Progenitor cell of endocrine pancreas (in vitro differentiated cells): ENCODE measurements at places on chromosomes 13 and 19.

- peak; percentile 27 for DNase-seq
Observed at GRCh38 chr19:48363500-48363809, 285 bp downstream of the TMEM143 start.

DNA sequence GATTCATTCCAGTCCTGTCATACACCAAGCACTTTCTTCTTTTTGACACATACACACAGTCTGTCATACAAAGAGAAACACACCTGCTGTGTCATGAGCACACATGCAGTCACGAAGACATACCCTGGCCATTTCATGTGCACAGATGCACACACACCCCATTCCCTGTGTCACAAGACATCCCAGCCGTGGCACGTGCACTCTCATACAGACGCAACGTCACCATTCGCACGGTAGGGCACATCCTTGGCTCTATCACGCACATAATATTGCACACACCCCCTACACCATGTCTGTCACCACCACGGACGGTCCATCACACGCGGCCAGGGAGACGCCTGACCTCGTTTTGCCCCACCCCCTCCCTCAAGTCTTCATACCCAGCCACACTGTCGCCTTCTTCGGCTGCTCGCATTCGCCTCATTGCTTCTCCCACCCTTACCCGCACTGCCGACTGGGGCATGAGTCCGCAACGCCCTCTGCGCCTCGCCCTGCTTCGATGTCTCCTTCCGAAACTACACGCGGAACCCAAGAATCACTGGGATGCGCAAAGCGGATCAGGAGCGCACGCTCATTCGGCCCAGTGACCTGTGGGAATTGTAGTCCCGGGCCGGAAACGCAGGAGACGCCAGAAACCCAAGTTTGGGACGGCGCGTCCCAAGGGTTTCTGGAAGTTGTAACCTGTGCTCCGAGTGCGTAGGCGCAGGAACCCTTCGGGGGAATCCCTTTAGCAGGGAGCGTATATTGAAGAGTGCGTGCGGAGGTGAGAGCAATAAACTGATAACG, 6.8 kb upstream of the ZNF283 start:
- DNase-seq = no peak

DNA sequence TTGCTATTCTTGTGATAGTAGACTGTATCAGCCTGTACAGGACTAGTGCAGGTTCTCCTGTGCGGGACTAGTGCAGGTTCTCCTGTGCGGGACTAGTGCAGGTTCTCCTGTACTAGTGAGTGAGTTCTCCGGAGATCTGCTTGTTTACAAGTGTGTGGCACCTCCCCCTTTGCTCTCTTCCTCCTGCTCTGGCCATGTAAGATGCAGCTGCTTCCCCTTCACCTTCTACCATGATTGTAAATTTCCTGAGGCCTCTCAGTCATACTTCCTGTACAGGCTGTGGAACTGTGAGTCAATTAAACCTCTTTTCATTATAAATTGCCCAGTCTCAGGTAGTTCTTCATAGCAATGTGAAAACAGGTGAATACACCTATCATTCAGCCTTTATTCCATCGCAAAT, 289.6 kb downstream of the TEX29 start:
- no peak for DNase-seq

DNA sequence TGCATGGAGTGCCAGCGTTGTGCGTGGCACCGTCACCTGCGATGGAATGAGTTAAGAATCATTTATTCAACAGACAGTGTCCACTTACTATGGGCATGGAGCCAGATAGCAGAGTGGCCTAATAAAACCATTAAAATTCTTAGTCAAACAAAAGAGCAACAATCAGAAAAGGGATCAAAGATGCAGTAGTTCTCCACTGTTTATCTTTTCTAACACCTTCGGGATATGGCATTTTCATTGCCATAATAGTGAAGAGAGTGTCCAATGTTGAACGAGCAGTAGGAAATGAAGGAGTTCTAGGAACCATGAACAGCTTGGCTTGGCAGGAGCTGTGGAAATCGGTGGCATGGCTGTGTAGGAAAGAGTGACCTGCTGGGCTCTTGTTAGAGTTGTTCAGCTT, 2.0 kb downstream of the TNFSF11 start:
- no peak for DNase-seq

- DNase-seq = no peak
Observed at GRCh38 chr19:23665651-23666410, 21.2 kb downstream of the ZNF675 start.

DNA sequence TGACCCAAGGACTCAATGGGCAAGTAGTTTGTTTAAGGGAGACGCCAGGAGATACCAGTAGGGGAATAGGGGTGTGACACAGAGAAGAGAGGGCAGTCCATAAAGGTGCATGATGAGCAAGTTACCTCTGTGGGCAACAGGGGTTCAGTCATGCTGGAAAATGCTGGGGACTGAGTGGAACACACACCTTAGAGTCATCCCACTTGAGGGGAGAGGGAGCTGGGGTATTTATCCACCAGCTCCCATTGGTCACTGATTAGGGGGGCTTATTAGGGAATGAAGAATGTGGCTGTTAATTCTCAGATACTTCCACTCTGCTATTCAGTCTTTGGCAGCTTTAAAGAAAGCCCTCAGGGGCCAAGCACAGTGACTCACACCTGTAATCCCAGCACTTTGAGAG, 67.5 kb upstream of the MRI1 start:
- no peak for DNase-seq

- no peak for DNase-seq
Observed at GRCh38 chr13:54965881-54966280, 1937.3 kb downstream of the OLFM4 start.

- no peak for DNase-seq
Observed at GRCh38 chr13:96044238-96044637, 9.0 kb downstream of the UGGT2 start.

- no peak for DNase-seq
Observed at GRCh38 chr13:103471896-103472295, 405.7 kb upstream of the SLC10A2 start.

DNA sequence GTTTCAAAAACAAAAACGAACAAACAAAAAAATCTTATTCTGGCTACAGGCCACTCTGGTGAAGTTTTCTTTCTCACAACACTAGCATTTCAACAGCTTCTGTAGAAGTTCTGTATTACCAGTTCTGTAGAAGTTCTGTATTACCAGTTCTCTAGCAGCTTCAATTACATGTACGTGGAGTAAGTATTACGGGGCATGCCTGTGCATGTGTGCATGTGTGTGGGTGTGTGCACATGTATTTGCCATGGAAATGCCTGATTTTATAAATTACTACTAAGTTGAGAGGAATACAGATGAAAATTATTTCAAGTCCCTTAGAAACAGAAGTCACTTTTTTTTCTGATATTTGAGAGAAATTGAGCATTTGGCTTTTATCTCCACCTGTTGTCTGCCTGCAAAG, 414.2 kb downstream of the FOXO1 start:
- DNase-seq = no peak

GRCh38 chr19:44731081-44731480, 17.4 kb upstream of the BCL3 start:
- DNase-seq = no peak

DNA sequence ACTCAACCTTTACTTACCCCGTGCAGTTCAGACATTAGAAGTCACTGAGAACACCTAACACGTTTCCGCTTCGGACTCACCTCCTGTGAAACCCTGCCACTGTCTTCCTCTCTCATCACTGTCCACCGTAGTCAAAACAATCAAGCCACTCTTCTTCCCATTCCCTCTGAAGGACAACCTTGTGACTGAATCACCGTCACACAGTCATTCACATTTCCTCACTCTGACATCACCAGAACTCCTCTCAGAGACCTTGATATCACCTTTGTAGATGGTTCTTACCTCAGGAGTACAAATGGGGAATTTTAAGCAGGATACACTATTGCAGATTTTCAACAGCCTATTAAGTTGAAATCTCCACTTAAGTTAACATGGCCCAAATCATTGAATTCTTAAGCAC, 1.3 kb upstream of the KBTBD6 start:
- no peak for DNase-seq

- no peak for DNase-seq
Observed at GRCh38 chr13:94858856-94859255, 146.5 kb upstream of the SOX21 start.

DNA sequence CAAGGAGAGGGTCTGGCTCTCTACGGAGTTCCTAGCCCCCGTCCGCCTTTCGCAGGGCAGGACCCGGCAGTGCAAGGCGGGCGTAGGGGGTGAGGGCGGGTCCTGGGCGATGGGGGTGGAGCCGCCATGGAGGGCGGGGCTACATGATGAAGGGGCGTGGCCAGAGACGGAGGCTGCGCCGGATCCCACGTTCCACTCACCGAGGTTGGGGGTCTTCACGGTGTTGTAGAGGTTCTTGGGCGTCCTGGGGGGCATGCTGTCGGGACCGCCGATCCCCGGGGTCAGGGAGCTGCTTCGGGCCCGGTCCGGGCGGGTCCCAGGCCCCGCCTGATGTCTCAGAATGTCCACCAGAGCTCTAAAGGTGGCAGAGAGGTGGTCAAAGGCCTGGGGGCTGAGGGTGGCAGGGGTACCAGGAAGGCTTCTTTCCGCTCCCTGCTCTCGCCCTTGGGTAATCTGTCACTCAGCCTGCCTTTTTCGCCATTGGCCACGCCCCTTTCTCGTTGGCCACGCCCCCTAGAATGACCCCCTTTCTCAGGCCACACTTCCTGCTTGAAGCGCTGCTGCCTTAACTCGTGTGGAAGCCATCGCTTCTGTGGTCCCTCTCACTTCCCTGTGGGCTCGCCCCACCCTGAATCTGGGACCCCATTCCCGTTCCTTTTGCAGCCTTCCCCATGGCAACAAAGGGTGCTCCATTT, 2.5 kb downstream of the SHISA7 start:
- DNase-seq = no peak

DNA sequence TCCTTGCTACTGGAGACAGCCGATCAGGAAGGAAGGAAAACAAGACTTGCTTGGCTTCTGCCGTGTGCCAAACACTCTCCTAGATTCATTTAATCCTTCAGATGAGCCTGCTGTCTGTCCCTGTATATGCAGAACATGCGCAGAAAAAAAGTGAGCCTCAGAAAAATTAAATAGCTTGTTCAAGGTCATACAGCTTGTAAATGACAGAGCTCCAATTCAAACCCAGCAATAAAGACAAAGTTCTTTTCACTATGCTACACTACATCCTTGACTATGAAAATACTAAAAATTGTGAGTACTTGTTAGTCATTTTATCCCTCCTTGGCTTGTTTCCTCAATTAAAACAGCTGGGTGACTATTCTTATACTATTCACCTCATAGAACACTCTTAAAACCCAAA, 121.4 kb downstream of the KCNRG start:
- DNase-seq = no peak
